Stimulated activated CD8-positive, alpha-beta memory T cell treated with anti-CD3 and anti-CD28 coated beads, Interleukin-4, amount 100 ng/mL, for 1 hour (primary cell): ENCODE measurements at places on chromosomes 3 and 15.

DNA sequence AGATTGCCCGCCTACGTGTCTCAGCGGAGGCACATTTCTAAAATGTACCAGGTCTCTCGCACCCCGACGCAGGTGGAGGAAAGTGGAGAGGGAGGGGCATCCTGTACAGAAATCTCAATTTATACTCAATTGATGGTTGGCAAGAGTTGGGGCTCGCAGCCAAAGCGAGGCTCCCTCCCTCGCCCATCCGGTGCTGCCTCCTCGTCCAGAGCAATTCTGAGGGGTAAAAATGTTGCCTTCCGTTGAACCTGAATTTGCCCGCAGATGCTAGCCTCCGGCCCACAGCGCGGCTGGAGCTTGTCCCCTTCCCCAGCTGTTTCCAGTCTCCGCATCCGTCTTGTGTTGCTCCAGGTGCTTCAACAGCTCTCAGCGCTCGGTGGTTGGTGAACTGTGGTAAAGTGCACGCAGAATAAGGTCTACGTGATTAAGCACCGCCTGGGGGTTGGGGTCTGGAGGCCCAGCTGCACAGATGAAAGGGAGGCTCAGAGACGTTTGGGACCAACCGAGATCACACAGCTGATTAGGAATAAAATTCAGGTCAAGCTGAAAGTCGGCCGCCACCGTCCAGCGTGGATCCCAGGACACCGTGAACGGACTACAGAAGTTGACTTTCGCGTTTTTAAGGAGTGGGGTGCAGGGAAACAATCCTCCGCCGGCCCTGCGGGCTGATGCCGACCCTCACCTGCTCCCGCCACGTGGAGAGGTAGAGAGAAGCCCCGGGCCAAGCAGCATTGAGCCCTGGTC lies 846 bp upstream of the POLG start:
- DNase-seq = no peak

DNA sequence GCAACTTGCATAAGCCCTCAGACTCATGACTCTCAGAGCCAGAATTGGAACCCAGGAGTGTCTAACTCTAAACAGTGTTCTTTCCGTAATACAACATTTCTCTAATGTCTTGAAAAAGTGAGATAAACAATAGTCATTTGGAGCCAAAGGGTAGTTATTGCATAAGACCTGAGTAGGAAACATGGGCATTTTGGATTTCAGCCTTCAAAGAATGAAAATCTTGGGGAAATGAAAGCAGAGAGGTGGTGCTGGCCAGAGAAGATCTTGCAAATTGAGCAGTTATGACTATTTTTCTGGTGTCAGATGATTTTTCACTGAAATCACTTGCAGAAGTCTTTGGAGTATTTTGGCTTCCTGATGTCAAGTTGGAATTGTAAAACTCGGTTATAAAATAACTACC lies 379.4 kb downstream of the DIPK2A start:
- no peak for DNase-seq

GRCh38 chr15:85584872-85585271 lies 204.5 kb downstream of the AKAP13 start:
- no peak for DNase-seq

DNA sequence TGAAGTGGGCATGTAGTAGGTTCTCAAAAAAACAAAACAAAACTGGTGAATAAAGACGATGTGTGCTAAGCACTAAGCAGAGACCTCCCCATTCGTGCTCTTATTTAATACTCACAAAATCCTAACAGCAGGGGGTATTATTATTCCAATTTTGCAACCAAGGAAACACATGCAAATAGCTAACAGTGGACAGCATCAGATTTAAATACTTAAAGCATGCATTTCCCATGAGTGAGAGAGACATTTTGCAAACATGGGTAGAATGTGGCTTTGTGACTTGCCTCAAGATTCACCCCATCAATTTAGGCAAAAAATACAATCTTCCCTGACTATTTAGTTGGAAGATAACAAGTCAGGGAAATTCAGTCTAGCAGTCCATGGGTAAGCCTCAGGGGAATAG lies 946.2 kb upstream of the CFAP20DC start:
- no peak for DNase-seq

DNA sequence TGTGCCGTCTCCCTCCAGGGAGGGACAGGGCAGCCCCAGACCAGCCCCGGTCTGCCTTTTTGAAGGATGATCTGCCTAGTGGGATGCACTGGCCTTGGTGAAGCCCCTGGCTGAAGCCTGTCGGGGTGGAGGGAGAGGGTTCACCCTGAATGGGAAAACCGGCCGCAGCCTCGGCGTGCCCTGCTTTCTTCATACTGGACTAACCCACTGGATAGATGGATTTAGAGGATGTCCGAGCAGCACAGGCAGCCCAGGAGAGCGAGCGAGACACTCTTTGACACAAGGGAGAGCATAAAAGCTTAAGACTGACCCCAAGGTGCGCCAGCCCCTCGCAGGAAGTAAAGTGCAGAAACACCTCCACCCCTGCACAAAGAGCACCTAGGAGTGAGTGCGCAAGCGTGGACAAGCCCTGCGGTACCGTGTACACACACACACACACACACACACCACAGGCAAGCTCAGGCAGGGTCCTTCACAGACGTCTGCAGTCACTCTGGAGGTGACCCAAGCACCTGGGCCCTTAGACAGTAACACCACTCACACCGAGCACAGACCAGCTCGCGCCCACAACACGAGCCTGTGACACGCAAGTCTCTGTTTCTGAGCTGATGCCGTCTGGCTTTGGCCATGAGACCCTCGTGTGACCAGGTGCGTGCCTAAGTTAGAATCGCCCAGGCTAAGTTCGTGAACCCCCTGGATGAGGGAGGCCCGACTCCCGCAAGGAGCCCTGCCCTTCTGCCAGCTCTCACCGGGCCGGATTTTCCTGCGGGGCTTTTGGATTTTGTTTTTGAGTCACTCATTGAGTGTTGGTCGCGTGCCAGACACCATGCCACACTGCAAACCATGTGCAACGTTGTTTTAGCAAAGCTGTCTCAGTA lies 11.3 kb downstream of the SEMA4B start:
- DNase-seq = no peak

DNA sequence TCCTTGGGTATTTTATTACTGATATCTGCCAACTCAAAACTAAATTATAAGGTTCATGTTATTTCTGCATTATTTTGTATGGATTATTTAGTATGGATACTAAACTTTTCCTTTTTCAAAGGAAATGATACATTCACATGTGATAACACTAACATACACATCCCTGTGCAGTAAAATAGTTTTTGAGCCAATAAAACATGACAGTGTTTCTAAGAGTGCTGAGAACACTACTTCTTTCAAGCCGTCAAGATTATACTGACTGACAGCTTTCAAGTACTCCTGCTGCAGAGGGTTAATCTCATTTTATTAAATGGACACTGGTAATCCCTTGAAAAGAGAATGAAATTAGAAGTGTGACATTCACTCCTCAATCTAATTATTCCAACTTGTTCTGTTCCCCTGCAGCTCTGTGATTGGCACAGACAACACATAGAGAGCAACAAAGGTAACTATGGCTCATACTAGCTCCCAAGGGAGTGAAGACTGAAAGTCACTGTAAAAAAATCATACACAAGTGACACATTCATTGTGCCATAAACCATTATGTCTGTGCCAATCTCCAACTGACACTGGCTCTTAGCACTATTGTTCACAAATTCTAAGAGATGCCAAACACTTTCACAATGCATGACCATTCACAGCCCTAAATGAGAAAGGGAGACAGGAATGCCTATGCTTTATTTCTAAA lies 468.6 kb downstream of the SHQ1 start:
- no peak for DNase-seq

GRCh38 chr3:176571926-176572325 lies 625.4 kb downstream of the TBL1XR1 start:
- no peak for DNase-seq
